ENCODE measurements at places on chromosomes 1 and 21.
A peak's percentile ranks its signal among the peaks of the same experiment; 100 is the strongest.

DNA sequence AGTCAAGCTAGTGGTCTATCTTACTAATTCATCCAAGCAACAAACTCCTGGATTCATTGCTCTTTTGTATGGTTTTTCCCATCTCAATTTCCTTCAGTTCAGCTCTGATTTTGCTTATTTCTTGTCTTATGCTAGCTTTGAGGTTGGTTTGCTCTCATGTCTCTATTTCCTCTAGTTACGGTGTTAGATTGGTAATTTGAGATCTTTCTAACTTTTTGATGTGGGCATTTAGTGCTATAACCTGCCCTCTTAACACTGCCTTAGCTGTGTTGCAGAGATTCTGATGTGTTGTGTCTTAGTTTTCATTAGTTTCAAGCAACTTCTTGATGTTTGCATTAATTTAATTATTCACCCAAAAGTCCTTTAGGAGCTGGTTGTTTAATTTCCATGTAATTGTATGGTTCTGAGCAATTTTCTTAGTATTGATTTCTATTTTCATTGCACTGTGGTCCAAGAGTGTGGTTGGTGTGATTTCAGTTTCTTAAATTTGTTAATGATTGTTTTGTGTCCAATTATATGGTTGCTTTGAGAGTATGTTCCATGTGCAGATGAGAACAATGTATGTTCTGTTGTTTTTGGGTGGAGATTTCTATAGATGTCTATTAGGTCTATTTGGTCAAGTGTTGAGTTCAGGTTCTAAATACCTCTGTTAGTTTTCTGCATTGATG is 154.6 kb downstream of the PLPPR5 start:
- no peak for DNase-seq

DNA sequence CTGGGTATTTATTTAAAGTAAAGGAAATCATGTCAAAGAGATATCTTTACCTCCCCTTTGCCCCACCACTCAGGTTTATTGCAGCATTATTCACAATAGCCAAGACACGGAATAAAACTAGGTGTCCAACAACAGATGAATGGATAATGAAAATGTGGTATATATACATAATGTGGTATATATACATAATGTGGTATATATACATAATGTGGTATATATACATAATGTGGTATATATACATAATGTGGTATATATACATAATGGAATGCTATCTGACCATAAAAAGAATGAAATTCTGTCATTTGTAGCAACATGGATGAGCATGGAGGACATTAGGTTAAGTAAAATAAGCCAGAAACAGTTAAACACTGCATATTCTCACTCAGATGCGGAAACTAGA is 262.6 kb upstream of the PLXNA2 start:
- DNase-seq, result no peak

GRCh38 chr21:43609501-43610340 is 49.6 kb downstream of the HSF2BP start:
- peak; percentile 92 for DNase-seq

GRCh38 chr1:47934243-47934805 is 62.9 kb downstream of the TRABD2B start:
- DNase-seq, result peak; percentile 97

GRCh38 chr1:35030756-35031446 is 844 bp downstream of the ZMYM6 start:
- DNase-seq, result peak; percentile 32

DNA sequence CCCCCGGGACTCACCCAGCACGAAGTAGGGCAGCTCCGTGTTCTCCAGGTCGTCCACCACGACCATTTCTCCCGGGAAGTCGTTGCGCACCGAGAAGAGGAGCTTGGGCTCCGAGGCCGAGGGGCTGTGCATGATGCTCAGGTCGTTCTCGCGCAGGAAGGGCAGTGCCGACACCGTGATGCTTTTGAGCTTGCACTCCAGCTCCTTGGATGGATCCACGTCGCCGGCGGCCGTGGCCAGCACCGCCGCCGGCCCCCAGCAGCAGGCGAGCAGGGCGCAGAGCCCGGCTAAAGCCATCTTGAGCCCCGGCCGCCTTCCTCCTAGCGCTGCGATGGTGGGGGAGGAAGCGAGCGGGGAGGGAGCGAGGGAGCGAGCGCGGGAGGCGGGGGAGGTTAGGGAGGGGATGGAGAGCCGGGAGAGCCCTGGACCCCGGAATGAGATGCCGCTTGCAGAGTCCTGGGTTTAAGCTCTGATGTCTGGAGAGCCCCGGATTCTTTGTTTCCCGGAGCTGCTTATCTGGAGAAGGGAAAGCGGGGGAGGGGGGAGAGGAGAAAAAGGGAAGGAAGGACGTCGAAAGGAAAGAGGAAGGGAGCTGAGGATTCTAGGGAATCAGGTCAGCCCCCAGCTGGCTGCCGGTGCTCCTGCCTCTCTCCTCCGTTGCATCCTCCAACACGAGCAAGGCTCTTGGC is at the start of gene ASTN1:
Gene ASTN1, minus strand, starts transcription at position 333 of the 689 bp plus-strand sequence. Its CDS starts 36 bp downstream, at position 297.
- no peak for DNase-seq
